Heart left ventricle (tissue), 16 donors: ENCODE measurements at places on chromosomes 3 and 15. TPM values are rescaled to one million over a fixed set of nuclear protein-coding genes. Genes with fewer than 3 reads are reported as not detected.

DNA sequence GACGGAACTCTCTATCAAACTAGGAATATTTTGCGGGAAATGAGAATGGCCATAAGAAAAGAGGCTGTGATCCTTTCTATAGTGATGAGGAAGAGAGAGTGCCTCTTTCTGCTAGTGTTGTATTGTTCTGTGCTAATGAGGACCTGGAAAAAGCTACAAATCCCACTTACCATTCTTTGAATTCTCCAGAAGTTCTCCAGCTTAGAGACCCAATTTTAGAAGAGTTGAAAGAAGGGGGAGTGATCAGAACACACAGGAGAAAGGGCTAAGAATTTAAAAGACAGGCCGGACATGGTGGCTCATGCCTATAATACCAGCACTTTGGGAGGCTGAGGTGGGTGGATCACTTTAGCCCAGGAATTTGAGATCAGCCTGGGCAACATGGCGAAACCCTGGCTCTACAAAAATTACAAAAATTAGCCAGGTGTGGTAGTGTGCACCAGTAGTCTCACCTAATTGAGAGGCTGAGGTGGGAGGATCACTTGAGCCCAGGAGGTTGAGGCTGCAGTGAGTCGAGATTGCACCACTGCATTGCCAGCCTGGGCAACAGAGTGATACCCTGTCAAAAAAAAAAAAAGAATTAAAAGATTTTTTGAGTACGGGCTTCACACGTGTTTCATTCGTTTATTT is 126.9 kb downstream of the IQCH start:
- no peak for DNase-seq

DNA sequence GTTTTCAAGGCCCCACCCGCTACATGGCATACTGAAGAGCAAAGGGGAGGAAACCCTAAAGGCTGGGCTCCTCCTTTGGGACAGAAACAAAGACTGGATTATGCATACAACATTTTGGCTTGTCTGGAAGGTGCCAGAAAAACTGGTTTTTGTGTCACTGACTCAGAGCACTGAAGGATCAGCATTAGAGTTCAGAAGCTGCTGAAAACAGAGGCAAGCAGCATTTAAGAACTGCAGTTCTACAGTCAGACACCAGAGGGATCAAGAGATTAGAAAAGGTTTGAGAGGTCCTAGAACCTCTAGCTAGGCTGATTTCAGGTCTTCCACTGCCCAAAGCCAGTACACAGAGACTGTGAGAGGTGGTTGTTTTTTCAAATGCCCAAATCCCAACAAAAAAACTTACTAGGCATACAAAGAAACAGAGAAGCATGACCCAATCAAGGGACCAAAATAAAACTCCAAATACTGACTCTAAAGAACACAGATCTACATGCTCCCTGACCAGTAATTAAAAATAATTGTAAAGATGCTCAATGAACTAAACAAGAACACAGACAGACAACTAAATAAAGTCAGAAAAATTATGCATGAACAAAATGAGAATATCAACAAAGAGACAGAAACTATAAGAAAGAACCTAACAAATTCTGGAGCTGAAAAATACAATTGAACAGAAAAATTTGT is 91.2 kb downstream of the SENP2 start:
- DNase-seq, result no peak

- DNase-seq, result no peak
These were observed 8.8 kb upstream of the SH3BP5 start for GRCh38 chr3:15341030-15341726.

Gene FAM3D
- total RNA-seq, result not detected
